ENCODE measurements at places on chromosomes 6 and 20. TPM values are rescaled to one million over a fixed set of nuclear protein-coding genes. Genes with fewer than 3 reads are reported as not detected.

Gene MED23
- total RNA-seq, result 7.1 TPM

Gene NINL
- 14.5 TPM for total RNA-seq

Gene ANGPT4
- total RNA-seq, result 0.01 TPM

Gene CRISP2
- not detected for total RNA-seq

Gene CALHM4
- not detected for total RNA-seq

Gene NRSN1
- not detected for total RNA-seq

Gene SGK2
- total RNA-seq, result 7.5 TPM

Gene BPIFB4
- not detected for total RNA-seq

Gene VIP
- total RNA-seq, result not detected

Gene SLC17A9
- total RNA-seq, result 0.05 TPM

Gene WFDC10B
- not detected for total RNA-seq

Gene TNNC2
- not detected for total RNA-seq

Gene TMC2
- not detected for total RNA-seq

Gene ARMH2
- not detected for total RNA-seq

Gene KCNB1
- 0.42 TPM for total RNA-seq

Gene DEF6
- total RNA-seq, result 0.03 TPM

Gene CCN6
- total RNA-seq, result not detected

Gene AURKA
- 110 TPM for total RNA-seq

Gene PDRG1
- total RNA-seq, result 30.8 TPM

Gene KCNG1
- total RNA-seq, result 18.0 TPM

Gene BPIFB2
- not detected for total RNA-seq

Gene GSTA4
- total RNA-seq, result 8.5 TPM

Gene WFDC2
- total RNA-seq, result not detected

Gene TNFRSF21
- 24.6 TPM for total RNA-seq

Gene FAM217A
- total RNA-seq, result not detected

Gene CLPSL2
- 1.2 TPM for total RNA-seq

Gene MACROD2
- total RNA-seq, result 0.74 TPM

Gene KHDC1
- total RNA-seq, result 4.5 TPM

Gene HFE
- 8.8 TPM for total RNA-seq

Gene UBE2C
- 232 TPM for total RNA-seq

Gene HEY2
- total RNA-seq, result not detected

Gene PRRT1
- 0.69 TPM for total RNA-seq

Gene LSM2
- 60.4 TPM for total RNA-seq

Gene RIN2
- 29.8 TPM for total RNA-seq

Gene OPRM1
- total RNA-seq, result not detected

Gene SNPH
- 4.9 TPM for total RNA-seq

Gene PYGB
- 177 TPM for total RNA-seq

Gene EEF1A2
- 147 TPM for total RNA-seq

Gene CYB5R4
- 24.0 TPM for total RNA-seq

Gene TPBG
- total RNA-seq, result 46.2 TPM

Gene HLA-DQB1
- not detected for total RNA-seq

Gene TPD52L1
- total RNA-seq, result 50.6 TPM

Gene SNAP91
- total RNA-seq, result 0.21 TPM

Gene SLC32A1
- not detected for total RNA-seq

Gene THBS2
- not detected for total RNA-seq

Gene PTPRA
- 36.2 TPM for total RNA-seq

Gene DEK
- total RNA-seq, result 82.9 TPM

Gene ULBP1
- total RNA-seq, result 1.0 TPM

Gene CGA
- 0.21 TPM for total RNA-seq

Gene HAO1
- not detected for total RNA-seq

Gene SYCP2L
- 3.3 TPM for total RNA-seq

Gene SRPK1
- total RNA-seq, result 26.8 TPM

Gene BTBD3
- 17.3 TPM for total RNA-seq

Gene HSPA1L
- total RNA-seq, result 1.8 TPM

Gene PI16
- total RNA-seq, result not detected

All from A549 treated with CORT108297 at 1 μM for 4 hours (cell line).